ENCODE measurements at places on chromosomes 2 and 18. TPM values are rescaled to one million over a fixed set of nuclear protein-coding genes. Genes with fewer than 3 reads are reported as not detected.

GRCh38 chr2:29700560-29700959 lies 220.8 kb downstream of the ALK start:
- no peak for DNase-seq

Gene PROKR1
- not detected for total RNA-seq

Gene DNAH7
- 4.9 TPM for total RNA-seq

- DNase-seq = no peak
These were observed 44.8 kb upstream of the TFCP2L1 start for GRCh38 chr2:121329786-121330185.

- no peak for DNase-seq
These were observed 23.6 kb upstream of the MRPL33 start for GRCh38 chr2:27747827-27748352.

- peak; percentile 54 for DNase-seq
These were observed 34.9 kb downstream of the FAM110C start for GRCh38 chr2:11248-11941.

DNA sequence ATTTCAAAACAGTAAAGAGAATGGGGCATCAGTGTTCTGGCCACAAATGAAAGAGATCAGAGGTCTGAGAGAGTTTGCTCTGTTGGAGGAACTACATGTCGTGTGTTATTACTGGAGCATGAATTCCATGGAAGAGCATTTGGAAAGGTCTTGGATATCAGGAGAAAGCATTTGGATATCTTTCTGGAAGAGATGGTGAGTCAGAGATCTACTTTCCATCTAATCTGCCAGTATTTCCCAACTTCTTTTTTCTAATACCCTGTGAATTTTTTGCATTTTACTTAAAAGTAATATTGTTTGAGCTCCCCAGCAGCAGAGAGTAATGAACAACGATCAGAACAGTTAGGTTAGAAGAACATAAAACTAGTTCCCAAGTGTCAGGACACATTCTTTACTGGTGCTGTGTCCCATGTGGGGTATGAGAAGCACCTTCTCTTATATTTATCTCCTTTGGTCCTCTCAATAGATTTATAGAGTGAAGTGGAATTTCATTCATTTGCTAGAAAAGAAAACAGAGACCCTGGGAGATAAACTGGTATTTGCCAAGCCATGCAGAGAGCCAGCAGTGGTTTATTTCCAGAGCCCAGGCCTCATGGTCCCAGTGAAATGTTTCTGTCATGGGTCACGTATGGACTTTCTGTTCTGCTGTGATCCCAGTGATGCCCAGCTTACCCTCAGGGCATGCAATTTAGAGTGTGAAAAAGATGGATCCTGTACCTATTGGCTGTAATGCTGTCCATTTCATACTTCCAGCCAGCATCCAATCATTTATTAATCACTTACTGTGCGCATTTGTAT lies 130.8 kb upstream of the NT5C1B start:
- DNase-seq = no peak

DNA sequence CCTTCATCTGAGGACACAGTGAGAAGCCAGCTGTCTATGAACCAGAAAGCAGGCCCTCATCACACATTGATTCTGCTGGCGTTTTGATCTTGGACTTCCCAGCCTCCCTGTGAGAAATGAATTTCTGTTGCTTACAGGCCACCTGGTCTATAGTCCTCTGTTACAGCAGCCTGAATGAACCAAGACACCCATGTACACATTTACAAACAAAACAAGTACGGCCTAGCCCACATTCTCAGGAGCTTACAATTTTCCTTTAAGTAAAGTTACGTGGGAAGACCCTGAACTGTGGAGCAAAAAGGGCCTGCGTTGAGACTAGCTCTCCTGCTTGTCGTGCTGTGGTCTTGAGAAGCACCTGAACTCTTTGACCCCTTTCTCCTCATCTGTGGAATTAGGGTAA lies 12.0 kb upstream of the SLC20A1 start:
- DNase-seq = peak; percentile 3

DNA sequence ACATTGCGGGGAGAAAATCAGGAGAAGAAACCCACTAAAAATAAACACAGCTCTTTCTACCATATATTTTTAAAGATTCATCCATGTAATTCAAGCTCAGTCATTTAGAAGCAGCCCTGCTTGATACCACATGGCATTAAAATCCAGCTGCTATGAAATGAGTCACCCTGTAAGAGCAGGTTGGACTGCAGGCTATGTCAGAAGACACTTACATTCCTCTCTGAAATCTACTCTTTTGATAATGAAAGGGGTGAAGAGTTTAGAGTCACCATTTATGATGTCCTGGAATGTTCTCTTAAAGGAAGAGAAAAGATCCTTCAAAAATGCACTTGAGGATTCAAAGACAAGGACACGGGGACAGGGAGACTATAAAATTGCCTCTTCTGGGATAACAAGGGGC lies 100.6 kb upstream of the APCDD1 start:
- DNase-seq = no peak

DNA sequence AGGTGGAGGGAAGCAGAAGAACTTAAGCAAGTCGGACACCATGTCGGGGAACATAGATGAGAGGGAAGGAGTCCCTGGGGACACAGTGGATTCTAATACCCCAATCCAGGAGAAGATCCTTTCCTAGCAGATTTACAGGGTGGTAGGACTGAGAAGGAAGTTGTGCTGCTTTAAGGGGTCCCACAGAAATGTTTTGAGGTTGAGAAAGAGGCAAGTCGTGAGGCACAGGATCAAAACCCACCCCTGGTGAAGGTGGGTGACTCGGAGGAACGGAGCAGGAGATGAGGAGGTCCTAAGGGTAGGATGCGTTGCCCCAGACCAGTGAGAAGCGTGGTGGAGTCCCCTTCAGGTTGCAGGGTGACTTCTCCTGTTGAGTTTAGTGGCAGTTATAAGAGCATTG lies 32.7 kb downstream of the DCDC2C start:
- DNase-seq = no peak

GRCh38 chr2:136134126-136134525 lies 16.2 kb upstream of the CXCR4 start:
- no peak for DNase-seq

- peak; percentile 41 for DNase-seq
These were observed 175.3 kb downstream of the INHBB start for GRCh38 chr2:120520929-120521912.

Gene OTOS
- not detected for total RNA-seq

- DNase-seq = no peak
These were observed 198.6 kb upstream of the EPAS1 start for GRCh38 chr2:46098621-46099062.

DNA sequence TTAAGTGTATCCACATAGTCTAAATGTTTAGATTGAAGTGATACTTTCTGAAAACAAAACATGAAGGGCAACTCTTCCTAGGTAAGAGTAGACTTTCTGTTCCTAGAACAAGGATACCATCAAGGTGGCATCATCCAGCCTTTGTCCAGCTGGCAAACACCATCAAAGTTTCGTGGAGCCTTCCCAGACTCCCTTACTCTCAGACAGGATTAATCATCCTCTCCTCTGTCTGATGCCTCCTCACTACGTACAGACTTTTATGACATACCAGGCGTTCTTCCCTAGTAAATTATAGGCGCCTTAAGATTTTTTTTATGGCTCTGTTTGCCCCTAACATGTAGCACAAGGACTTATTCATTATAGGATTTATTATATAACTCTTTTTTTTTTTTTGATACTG lies 29.4 kb upstream of the ASNSD1 start:
- no peak for DNase-seq

DNA sequence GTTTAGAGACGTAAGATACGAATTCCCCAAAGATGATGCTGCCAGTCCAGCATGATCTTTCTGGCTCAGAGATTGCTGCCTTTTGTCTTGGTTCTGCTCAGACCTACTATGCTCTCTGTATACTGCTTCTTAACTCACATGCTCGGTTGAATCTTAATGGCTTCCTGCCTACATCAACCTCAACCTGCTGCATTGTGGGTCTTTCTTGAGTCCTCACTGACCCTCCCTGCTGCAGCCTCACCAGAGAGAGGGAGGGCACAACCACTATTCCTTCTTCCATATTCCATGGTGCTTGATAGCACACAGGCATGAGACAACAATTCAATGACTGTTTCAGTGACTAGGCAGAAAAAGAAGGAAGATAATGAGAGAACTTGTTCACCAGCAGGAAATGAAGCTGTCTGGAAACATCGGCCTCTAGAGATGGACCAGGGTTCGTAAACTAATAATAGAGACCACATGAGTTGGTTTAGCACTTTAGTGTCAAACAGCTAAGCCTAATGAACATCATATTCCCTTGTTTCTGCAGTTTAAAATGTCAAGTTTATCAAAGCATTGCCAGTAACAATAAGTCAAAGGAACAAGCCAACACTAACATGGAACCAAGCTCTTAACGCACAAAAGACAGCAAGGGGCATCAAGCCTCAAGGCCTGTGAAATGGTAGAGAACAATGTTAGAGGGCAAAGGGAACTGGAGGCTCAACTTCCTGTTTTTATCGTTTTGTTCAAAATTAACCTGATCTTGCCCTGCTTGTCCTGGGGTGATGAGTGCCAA lies 333.9 kb downstream of the PDE11A start:
- DNase-seq = no peak

DNA sequence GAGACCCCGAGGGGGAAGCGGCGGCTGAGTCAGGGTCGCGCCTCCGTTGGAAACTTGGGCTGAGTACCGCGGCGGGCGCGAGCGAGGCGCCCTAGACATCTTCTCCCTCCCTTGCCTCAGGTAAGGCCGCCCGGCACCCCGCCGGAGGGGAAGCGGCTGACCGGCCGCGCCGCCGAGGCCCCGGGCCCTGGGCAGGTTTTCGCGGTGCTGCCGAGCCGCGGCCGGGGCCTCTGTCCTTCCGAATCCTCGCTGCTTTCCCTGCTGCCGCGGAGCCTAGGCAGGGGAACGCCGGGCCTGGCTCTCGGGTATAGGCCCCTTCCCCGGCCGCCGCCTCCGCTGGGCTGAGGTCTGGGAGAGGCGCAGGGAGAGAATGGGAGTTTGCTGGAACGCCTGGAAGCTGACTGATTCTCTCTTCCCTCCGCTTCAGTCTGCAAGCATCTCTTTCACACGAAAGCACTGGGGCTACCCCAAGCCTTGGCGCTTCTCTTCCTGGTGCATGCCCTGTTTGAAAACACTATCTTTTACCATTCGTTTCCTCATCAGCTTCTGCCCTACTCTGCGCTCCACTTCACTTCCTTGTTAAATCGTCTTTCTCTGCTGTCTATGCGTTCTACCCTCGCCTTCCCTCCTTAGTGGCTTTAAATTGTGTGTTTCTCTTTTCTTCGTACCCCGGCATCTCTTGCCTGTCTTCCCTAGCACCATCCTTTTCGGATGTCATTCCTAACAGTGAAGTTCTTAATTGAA lies 652 bp downstream of the PPM1B start:
- DNase-seq = peak; percentile 62

- peak; percentile 45 for DNase-seq
These were observed 54.2 kb downstream of the COMMD1 start for GRCh38 chr2:61959381-61960293.

DNA sequence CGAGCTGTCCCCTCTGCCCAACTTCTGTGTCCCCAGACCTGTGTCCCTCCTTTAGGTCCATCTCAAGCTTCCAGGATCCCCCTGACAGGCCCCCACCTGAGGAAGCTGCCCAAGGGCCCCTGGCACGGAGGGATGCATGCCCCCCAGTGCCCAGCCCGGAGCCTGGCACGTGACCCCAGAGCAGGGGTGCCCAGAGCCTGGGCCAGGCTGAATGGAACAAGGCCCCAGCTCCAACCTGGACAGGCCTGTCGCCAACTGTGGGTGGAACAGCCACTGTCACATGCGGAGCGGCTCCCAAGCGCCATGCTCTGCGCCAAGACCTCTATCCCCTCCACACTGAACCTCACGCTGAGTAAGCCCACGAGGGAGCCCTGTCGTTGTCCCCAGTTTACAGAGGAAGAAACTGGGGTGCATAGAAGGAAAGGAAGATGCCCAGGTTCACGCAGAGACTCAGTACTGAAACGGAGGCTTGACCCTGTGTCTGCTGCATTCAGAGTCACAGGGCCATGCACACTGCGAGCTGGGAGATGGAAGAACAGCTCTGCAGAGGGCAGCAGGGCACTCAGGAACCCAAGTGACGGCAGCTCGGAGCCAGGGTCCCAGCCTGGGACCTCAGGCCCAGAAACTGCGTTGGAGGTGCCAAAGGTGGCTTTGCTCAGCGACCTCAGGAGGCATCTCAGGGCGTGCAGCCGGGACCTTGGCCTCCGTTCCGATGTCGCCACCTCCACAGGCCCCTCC lies 5.5 kb upstream of the ECEL1 start:
- DNase-seq = no peak

Gene LOXL3
- total RNA-seq = 4.1 TPM

- DNase-seq = peak; percentile 11
These were observed 124.2 kb downstream of the UBE2E3 start for GRCh38 chr2:181104512-181105115.

GRCh38 chr2:69902213-69902922 lies 8.6 kb downstream of the SNRNP27 start:
- DNase-seq = peak; percentile 24

GRCh38 chr18:77108001-77108692 lies 24.4 kb downstream of the MBP start:
- DNase-seq = peak; percentile 51

DNA sequence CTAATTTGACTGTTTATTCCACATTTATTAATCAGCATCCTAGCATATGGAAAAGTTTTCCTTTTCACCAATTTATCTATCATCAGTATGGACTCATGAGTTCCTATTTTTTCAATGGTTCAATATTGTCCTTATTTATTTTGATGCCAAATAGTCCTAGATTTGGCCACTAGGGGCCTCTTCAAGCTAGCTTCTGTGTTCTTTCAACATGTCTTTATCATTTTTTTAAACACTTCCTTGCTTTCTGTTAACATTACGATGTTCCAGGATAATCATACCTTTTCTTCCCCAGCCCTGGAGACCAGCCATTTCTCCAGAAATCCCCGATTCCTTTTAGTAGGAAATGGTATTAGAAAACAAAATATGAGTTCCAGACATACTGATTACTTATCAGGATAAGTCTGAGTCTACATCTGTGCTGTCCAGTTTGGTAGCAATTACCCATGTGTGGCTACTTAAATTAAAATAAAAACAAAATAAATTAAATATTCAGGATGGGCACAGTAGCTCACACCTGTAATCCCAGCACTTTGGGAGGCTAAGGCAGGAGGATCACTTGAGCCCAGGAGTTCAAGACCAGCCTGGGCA lies 70.6 kb downstream of the RPE start:
- no peak for DNase-seq

DNA sequence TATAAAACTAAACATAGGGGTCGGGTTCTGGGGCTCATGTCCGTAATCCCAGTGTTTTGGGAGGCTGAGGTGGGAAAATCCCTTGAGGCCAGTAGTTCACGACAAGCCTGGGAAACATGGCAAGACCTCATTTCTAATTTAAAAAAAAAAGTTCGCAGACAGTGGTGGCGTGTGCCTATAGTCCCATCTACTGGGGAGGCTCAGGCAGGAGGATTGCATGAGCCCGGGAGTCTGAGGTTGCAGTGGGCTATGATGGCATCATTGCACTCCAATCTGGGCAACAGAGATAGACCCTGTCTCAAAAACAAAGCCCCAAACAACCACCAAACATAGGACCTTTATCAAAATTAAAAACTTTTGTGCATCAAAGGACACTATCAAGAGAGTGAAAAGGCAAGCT lies 9.8 kb upstream of the HAAO start:
- no peak for DNase-seq

Data from transverse colon (tissue), 4 donors.